ENCODE measurements at places on chromosomes 1 and 21.

DNA sequence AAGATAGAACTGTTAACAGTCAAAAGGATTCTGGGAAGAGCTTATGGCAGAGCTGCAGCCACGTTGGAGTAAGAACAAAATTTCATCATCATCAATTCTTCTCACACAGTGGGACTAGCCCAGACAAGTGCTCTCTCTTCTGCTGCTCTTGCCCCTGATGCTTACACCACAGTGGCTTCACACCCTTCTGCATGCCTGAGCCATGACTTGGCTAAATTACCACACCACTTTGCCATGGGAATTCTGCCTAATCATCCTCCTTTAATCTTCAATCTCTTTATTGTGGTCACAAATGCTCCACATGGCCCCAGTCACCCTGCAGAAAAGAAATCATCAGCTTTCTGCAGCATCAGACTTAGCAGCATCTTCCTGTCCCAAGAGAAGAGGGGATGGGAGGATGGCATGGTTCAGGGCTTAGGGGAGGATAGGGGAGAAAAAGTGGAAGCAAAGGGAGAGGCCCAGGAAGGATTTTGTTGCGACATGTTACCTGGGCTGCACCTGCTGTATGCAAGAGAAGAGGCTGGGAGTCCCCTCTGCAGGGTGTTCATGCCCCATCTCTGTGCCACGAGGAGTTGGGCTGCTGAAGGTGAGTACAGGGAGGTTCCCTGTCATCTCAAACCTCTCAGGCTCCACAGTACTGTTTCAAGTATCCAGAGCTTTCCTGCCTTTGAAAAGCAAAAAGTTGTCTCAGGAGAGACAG is 9.0 kb upstream of the RPTN start:
- DNase-seq: no peak

DNA sequence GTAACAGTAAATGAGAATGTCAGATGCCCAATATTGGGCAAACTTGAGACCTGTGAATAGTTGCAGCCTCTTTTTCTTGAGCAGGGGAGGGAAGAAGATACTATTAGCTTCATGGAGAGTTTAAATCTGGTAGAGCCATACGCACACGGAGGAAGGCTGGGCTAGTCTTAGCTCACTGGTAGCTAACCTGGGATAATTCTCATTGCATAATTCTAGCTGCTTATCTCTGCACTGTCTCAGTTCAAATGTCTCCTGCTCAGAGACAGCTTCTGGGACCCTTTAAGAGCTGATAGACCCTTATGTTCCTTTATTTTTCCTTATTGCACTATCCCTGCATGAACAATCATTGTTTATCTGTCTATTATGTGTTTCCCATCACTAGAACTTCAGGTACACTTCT is 8.4 kb downstream of the C1orf87 start:
- DNase-seq: no peak

- DNase-seq: no peak
Measured at GRCh38 chr1:115531631-115532264, 110.0 kb upstream of the VANGL1 start.

GRCh38 chr1:213332491-213332890 is 281.4 kb downstream of the RPS6KC1 start:
- no peak for DNase-seq

- no peak for DNase-seq
Measured at GRCh38 chr1:182087304-182087703, 25.8 kb upstream of the ZNF648 start.

- no peak for DNase-seq
Measured at GRCh38 chr21:46354518-46354917, 30.6 kb downstream of the PCNT start.
